ENCODE measurements at places on chromosomes 1 and 21. TPM values are rescaled to one million over a fixed set of nuclear protein-coding genes. Genes with fewer than 3 reads are reported as not detected.

GRCh38 chr1:72229893-72230292, 52.4 kb downstream of the NEGR1 start:
- H3K4me1 ChIP-seq = no peaks in the 10 kb centered on the region
- H3K27ac ChIP-seq = no peak overlapping the region
- H3K36me3 ChIP-seq = no peaks in the 10 kb centered on the region
- no peak for DNase-seq
- H3K27me3 ChIP-seq = no peaks in the 10 kb centered on the region
- no peak overlapping the region for H3K4me3 ChIP-seq

DNA sequence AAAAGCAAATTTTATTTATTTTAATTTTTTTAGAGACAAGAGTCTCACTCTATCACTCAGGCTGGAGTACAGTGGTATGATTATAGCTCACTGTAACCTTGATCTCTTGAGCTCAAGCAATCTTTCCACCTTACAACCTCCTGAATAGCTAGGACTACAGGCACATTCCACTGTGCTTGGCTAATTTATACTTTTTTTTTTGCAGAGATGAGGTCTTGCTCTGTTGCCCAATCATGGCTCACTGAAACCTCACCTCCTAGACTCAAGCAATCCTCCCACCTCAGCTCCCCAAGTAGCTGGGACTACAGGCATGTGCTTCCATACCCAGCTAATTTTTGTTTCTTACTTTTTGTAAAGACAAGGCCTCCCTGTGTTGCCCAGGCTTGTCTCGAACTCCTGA, 49.5 kb downstream of the DR1 start:
- no peak for DNase-seq
- no peaks in the 10 kb centered on the region for H3K27me3 ChIP-seq
- no peaks in the 10 kb centered on the region for H3K4me1 ChIP-seq
- H3K36me3 ChIP-seq = peaks cover 8% of the 10 kb centered on the region
- H3K27ac ChIP-seq = no peak overlapping the region
- no peak overlapping the region for H3K4me3 ChIP-seq

- H3K36me3 ChIP-seq = no peaks in the 10 kb centered on the region
- no peak overlapping the region for H3K27ac ChIP-seq
- H3K4me3 ChIP-seq = no peak overlapping the region
- peaks cover 4% of the 10 kb centered on the region for H3K27me3 ChIP-seq
- no peak for DNase-seq
- no peaks in the 10 kb centered on the region for H3K4me1 ChIP-seq
These were observed 543.5 kb downstream of the PTPRC start for GRCh38 chr1:199182186-199182843.

GRCh38 chr1:98839840-98840239, 164.8 kb downstream of the PLPPR5 start:
- no peak for DNase-seq
- peaks cover 15% of the 10 kb centered on the region for H3K4me1 ChIP-seq
- no peak overlapping the region for H3K27ac ChIP-seq
- H3K27me3 ChIP-seq = no peaks in the 10 kb centered on the region
- H3K36me3 ChIP-seq = peaks cover 3% of the 10 kb centered on the region
- no peak overlapping the region for H3K4me3 ChIP-seq

DNA sequence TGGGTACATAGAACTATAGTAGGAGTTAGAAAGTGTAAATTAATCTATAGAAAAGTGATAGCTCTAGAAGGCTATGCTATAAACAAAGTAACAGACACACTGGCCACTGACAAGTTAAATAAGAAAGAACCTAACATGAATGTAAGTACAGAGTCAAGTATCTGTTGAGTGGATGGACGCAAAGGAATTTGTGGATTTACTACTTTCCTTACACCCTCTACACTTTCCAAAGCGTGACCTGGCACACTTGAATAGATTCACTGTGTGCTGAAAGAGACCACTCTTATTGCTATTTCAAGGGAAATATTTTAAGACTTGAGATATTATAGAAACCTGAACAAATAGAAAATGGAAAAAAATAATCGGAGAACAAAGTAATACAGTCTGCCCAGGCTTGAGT, 142.8 kb upstream of the SAMSN1 start:
- no peak overlapping the region for H3K27ac ChIP-seq
- H3K4me3 ChIP-seq = no peak overlapping the region
- peaks cover 49% of the 10 kb centered on the region for H3K4me1 ChIP-seq
- no peaks in the 10 kb centered on the region for H3K36me3 ChIP-seq

The PAFAH2 gene
- 24.6 TPM for total RNA-seq

- H3K36me3 ChIP-seq = no peaks in the 10 kb centered on the region
- H3K4me3 ChIP-seq = peak overlapping the region; percentile 56
- H3K27ac ChIP-seq = peak overlapping the region; percentile 40
- no peak for DNase-seq
- H3K4me1 ChIP-seq = peaks cover 97% of the 10 kb centered on the region
These were observed 56.4 kb upstream of the RUNX3 start for GRCh38 chr1:24986372-24986965.

DNA sequence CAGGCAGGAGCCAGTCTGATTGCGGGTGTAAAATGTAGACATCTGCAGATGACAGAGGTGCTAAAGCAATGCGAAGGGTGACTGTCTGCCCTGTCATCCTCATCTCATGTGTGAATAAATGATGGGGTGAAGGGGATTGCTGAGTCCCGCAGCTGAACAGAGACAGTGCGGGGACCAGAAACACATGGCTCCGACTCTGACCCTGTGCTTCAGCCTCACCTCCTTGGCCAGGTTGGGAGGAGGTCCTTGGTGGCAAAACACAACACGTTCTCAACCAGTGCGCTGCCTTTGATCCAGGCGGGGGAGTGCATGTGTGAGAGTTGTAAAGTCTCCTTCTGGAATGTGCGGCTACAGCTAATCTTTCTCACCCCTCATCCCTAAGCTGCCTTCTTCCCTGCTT, 32.0 kb upstream of the TTC22 start:
- peaks cover 3% of the 10 kb centered on the region for H3K27me3 ChIP-seq
- no peak overlapping the region for H3K27ac ChIP-seq
- H3K36me3 ChIP-seq = peaks cover 9% of the 10 kb centered on the region
- H3K4me1 ChIP-seq = no peaks in the 10 kb centered on the region

DNA sequence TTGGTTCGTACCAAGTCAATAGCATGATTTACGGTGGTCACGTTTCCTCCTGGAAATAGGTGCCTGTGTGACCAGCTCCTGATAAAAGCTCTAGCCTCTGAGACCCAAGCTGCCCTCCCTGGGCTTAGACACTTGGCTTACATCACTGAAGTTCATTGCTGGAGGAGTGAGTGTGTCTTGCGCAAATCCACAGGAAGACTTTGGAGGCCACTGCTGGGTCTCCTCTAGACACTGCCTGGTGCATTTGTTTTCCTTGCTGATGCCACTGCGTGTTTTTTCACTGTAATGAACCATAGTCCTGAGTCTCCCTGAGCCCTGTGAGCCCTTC, 230.6 kb downstream of the DSCAM start:
- no peak overlapping the region for H3K27ac ChIP-seq
- H3K4me1 ChIP-seq = no peaks in the 10 kb centered on the region
- H3K27me3 ChIP-seq = peaks cover 11% of the 10 kb centered on the region
- H3K36me3 ChIP-seq = no peaks in the 10 kb centered on the region

The LINGO4 gene
- total RNA-seq = not detected

GRCh38 chr1:167499664-167500101, 18.6 kb downstream of the CD247 start:
- peak overlapping the region; percentile 46 for H3K4me3 ChIP-seq
- H3K27ac ChIP-seq = peak overlapping the region; percentile 91
- DNase-seq = peak; percentile 37
- H3K4me1 ChIP-seq = peaks cover 100% of the 10 kb centered on the region

Measured in naive thymus-derived CD8-positive, alpha-beta T cell (primary cell).